BE2C (cell line): ENCODE measurements at places on chromosomes 3 and 15.

GRCh38 chr3:39707314-39707909 lies 102.0 kb upstream of the MYRIP start:
- peak; percentile 8 for DNase-seq

DNA sequence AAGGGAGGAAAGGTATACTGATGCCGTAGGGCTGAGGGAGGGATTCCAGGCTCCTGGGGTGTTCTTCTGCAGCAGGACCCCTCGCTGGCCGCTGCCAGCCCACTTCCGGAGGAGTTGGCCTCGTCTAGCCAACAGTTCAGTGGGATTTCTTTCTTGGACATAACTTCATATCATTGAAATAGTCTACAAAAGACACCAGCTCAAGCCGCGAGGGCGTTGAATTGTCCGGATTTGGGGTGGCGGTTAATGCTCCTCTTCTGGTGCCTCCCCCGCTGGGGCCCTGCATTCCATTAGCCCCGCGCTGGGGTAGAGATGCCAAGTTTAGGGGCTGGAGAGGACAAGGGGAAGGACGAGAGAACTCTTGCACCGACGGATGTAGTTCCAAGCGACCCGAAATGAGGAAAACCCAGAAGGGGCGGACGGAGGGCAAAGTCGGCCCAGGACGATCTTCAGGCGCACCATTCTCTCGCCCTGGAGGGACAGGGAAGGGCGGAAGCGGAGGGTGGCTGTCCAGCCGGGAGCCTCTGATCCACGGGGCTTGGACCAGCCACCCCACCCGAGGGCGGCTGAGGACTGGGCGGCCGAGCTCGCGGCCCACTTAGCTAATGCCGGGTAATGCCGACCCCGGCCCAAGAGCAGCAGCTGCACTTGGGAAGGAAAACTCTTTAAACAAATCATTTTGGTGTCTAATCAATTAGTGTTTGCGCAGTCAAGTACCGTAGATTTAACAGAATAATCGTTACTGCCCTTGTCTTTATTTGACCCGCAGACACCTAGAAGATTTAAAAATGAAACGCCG lies 4.7 kb upstream of the ONECUT1 start:
- no peak for DNase-seq

DNA sequence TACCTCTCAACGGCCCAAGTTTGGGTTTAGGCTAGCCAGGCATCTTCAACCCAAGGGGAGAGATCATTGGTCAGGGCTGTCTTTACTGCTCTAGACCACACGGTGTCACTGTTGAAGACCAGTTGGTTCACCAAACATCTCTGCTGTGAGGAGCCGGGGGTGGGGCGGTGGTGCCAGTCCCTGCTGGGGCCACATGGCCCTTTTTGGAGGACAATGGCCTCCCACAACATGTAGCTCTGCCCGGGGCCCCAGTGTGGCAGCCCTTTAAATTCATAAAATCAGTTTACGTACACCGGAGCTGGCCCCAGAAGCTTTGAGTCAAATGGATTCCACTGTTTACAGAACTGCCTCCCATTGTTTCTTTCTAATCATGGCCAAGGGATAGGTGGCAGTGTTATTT lies 19.1 kb upstream of the TM4SF18 start:
- DNase-seq: peak; percentile 80

- DNase-seq: no peak
Measured at GRCh38 chr3:73504852-73505251, 119.9 kb downstream of the PDZRN3 start.
